NCI-H748 treated with DMSO at 0.1 percent for 48 hours (cell line): ENCODE measurements at places on chromosomes 11 and 22.

- DNase-seq = peak; percentile 90
These were observed 130.5 kb upstream of the C11orf58 start for GRCh38 chr11:16607675-16608644.

DNA sequence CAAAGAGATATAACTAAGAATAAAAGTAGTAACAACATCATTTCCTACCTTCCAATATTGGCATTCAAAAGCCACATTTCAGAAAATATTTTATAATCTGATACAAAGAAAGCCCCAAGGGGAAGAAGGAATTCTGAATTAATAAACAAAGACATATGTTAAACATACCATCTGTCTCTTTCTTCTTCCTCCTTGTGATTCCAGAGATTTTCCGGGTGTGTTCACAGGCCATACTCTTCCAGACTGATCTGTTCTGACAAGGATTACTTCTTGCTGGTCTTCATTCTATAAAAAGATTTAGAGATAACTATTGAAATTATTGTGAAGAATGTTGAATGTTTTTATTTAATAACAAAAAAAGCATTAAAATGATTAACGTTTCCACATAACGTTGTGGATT, 65.0 kb downstream of the CWF19L2 start:
- no peak for DNase-seq

- no peak for DNase-seq
These were observed 299.0 kb downstream of the FAT3 start for GRCh38 chr11:92523611-92524010.

DNA sequence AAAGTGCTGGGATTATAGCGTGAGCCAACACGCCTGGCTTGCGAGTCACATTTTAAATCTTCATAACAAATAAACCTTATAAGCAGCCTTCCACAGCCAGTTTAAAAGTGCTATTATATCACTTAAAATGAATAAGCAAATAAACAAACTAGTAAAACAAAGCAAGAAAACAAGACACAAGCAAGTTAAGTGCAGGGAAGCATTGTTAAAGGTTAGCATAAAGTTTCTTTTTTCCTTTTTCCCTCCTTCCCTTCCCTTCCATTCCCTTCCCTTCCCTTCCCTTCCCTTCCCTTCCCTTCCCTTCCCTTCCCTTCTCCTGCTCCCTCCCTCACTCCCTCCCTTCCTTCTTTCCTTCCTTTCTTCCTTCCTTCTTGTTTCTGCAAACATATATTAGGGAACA, 278.7 kb downstream of the OPCML start:
- no peak for DNase-seq

- no peak for DNase-seq
These were observed 40.2 kb downstream of the SCGB1A1 start for GRCh38 chr11:62459080-62459479.
